ENCODE measurements at places on chromosomes 7 and 10.

- DNase-seq, result no peak
These were observed 488.0 kb upstream of the STEAP1 start for GRCh38 chr7:89666136-89666835.

GRCh38 chr10:35848412-35848811, 206.3 kb upstream of the FZD8 start:
- DNase-seq, result no peak

GRCh38 chr7:975702-976473, 539 bp upstream of the COX19 start:
- no peak for DNase-seq

DNA sequence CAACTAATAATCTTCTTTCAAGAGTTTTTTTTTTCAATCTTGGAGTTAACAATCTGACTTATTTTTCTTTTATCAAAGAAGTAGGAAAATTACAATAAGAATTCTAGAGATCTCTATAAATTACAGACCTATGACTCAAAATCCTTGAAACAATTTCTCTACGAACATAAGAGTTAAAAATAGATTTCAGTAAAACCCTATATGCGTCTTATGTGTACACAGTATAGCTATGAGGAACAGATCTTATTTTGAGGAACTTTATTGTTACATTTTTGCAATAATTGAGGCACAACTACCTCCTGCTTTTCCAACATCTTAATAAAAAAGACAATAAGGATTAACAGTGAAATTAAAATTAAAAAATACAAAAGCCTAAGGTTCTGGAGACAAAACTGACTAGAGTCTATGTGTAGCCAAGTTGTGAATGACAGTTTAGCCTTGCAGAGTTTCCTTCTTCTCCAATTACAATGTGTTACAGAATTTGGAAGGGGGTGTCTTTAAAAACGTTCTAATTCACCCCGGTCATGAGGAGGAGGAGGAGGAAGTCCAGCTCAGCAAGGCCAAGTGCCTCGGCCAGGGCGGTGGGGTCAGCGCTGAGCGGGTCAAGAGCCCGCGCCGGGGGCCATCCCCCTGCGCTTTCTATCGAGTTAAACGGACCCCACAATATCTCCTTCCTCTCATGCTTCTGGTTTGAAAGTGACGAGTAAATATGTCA, 40.5 kb downstream of the AMZ1 start:
- no peak for DNase-seq

GRCh38 chr10:104076743-104077160, 8.9 kb downstream of the COL17A1 start:
- no peak for DNase-seq

GRCh38 chr10:124735491-124736286, 8.5 kb downstream of the FAM53B start:
- DNase-seq, result no peak

DNA sequence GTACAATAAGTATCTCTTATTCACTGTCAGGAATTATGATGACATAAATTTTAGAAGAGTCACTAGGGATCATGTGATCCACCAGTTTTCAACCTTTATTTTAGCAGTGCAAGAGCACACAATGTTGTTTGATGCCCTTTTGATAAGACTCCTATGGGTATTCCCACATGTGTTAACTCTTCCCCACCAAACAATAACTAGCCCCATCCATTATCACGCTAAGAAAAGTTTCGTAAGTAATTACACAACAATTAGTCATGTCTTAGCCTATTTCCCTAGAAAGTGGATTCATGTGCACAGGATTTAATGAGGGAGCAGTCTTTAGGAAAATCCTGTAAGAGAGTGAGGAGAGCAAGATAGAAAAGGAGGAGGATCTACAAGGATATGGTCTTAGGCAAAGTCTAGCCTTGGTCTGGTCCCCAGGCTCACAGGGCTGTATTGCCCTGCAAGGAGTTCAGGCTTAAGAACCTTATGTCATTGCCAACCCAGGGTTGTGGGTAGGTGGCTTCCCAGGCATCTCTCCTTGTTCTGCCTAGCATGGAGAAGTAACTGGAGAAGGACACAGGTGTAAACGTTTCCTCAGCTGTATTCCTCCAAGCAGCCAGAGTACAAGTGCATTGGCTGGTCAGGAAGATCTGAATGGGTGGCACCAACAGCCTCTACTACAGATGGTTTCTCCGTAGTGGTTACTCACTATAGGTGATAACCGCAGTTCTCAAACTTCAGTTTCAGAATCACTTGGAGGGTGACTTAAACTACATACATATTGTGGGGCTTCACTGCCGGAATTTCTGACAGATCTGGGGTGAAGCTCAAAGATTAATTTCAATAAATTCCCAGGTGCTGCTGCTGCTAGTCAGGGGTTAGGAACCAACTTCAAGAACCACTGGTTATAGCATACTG, 574.5 kb downstream of the SUGCT start:
- DNase-seq, result no peak

GRCh38 chr10:131777921-131778320, 122.9 kb upstream of the PPP2R2D start:
- no peak for DNase-seq

DNA sequence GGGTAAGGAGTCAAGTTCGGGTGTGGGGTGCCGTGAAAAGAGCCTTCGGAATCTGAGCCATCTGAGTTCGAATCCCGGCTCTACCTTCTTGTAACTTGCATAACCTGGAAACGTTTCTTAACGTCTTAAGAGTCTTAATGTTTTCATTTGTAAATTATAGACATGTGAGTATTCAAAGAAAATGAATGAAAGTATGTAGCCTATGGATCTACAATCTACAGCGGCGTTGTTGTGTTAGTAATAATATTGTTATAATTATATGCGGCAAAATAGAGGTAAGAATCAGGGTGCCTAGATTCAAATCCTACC, 559 bp downstream of the VTI1A start:
- no peak for DNase-seq

DNA sequence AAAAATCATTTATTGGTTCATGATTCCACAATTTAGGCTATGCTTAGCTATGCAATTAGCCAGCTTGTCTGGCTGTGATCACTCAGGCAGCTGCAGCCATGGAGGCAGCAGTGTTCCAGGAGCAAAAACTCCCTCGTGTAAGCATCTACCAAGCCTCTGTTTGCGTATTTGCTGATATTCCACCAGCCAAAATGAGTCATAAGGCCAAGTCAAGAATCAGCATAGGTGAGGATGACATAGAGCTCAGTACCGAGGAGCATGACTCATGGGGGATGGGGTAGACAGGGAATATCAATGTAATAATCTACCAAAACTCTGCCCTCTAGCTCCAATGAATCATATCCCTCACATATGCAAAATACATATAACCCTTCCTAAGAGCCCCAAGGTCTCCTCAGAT, 63.3 kb downstream of the IMMP2L start:
- DNase-seq, result no peak

DNA sequence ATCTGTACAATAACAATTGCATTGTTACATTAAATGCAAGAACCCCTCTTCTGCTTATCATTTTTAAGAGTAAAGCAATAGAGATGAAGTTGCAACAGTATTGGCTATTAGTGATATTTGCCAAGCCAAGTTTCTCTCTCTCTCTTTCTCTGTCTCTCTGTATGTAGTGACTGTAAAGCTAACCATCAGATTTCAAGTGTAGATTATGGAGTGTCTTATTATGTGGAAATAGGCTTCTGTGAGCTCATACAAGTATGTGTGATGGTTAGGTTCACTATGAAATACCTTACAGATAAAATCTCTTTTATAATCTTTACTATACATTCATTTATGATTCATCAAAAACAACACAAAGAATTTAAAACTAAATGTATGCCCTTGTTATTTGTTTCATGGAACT, 28.6 kb upstream of the NRP1 start:
- no peak for DNase-seq

DNA sequence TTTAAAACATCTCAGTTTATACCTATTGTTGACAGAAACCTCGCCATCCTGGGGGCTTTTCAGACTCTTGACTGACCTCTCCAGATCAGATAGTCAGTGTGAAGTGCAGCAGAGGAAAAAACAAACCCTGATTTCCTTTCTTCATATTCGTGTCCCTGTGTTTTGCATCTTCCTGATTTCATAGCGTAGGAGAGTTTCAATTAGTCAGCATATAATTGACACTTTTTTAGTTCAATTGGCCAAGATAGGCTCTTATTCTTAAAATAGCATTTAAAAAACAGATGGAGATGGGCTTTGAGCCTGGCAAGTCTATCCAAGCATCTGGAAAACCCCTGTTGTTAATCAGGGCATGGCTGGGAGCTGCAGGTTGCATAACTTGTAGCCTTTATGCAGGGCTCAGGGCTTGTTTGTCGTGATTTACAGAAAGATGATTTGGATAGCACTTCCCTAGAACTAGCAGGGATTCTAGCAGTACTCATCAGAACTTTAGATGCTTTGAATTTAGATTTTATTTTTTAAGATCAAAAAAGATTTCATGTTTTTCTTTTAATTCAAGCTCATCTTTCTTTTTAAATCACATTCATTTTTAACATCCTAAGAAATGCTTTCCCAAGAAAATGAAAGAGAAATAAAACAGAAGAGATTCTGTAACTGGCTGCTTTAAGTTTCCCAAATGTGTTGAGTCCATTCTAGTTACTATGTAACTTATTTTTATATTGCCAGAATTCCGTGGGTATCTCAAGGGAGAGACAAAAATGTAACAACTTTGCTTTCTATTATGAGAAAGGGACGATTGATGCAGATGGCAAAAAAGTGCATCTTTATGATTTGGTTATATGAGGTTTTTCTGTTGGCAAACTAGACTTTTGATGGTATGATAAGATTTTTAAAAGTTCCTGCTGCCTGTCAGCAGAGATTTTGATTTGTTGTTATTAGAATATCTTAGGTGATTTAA, 270.8 kb upstream of the FZD8 start:
- no peak for DNase-seq

DNA sequence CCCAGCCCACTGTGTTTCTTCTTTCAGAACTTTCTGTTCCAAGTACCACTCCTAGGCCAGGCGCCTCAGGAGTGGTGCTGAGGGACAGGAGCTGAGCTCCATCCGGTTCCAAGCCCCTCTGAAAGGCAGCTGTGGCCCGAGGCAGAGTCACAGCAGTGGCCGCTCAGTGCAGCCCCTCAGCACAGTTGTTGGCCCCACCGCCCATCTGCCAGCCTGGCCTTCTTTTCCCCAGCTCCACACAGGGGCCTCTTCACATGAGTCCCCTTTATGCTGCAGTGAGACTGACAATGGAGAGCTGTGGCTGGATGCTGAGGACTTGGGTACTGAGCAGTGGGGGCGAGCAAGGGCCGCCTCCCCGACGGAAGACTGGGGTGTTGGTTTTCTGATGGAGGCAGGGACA, 9.5 kb downstream of the BUD31 start:
- no peak for DNase-seq

DNA sequence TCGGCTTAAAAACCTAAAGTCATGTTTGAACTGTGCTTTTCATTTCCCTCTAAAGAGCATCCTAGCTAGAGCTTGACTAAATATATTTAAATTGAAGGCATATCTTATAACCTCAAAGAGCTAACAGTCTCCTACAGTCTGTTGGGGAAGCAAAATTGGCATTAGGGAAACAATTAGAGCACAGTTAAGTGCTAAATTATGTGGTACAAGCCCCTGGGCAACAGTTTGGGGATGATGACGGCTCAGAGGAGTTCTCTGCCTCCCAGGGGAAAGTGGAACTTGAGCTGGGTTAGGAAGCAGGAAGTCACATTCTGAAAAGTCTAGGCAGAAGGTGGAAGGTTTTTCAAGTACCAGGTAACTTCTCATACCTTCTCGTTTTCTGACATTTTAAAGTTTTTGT, 18.6 kb upstream of the GOT1 start:
- DNase-seq, result no peak

DNA sequence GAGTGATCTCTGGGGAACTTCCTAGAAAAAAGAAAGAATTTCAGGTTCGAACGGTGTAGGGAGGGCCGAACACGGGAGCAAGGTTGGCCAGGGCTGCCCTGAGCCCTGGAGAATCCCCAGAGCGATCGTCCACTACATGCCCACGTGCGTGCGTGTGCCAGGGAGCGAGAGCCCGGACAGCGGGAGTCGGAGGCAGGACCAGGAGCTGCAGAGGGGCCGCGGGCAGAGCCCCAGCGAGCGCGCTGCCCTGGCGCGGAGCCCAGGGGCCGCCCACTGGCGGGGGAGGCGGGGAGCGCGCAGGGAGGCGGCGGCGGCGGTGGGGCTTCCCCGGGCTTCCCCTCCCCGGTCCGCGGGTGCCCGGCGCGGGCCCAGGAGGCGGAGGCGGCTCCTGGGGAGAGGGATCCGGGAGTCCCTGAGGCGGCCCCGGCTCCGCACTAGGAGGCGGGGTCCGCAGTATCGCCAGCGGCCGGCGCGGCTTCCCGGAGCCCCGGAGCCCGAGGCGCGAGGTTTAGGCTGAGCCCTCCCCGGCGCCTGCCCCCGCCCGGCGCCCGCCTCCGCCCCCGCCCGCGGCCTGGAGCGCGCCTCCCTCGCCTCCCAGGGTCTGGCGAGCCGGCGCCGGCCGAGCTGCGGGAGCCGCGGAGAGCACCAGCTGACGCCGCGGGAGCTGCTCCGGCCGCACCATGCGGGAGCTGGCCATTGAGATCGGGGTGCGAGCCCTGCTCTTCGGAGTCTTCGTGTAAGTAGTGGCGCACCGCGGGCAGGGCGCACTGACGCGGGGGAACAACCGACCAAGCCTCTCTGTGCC, at the start of gene PLPP4:
PLPP4 (plus strand) TSS at position 602 of the 805 bp plus-strand sequence; CDS start at position 681, 79 bp downstream.
- DNase-seq, result no peak

GRCh38 chr7:131945957-131946544, 389.6 kb upstream of the PODXL start:
- DNase-seq, result no peak

All from stimulated activated CD8-positive, alpha-beta memory T cell treated with anti-CD3 and anti-CD28 coated beads, Interleukin-4, amount 100 ng/mL, for 1 hour (primary cell).